ENCODE measurements at places on chromosomes 3 and 15.

DNA sequence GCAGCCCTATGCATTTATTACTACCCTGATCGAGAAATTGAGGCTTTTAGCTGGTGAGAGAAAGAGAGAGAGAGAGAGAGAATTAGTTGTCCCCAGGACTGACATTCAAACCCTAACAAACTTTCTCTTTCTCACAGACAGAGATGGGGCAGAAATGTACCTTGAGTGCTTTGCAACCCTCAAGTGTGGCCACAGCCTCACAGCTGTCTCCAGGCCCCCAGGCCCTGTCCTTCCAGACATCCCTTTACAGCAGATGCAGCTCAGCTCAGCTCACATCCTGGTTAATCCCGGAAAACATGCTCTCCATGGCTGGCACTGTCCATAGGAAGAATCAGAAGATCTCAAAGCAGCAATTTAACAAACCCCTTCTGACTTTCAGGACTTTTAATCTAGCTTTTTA lies 67.6 kb downstream of the DCLK3 start:
- no peak for DNase-seq

GRCh38 chr15:31285772-31286261 lies 40.8 kb upstream of the KLF13 start:
- DNase-seq: no peak

- no peak for DNase-seq
Measured at GRCh38 chr3:119595639-119596334, 1.9 kb upstream of the PLA1A start.

DNA sequence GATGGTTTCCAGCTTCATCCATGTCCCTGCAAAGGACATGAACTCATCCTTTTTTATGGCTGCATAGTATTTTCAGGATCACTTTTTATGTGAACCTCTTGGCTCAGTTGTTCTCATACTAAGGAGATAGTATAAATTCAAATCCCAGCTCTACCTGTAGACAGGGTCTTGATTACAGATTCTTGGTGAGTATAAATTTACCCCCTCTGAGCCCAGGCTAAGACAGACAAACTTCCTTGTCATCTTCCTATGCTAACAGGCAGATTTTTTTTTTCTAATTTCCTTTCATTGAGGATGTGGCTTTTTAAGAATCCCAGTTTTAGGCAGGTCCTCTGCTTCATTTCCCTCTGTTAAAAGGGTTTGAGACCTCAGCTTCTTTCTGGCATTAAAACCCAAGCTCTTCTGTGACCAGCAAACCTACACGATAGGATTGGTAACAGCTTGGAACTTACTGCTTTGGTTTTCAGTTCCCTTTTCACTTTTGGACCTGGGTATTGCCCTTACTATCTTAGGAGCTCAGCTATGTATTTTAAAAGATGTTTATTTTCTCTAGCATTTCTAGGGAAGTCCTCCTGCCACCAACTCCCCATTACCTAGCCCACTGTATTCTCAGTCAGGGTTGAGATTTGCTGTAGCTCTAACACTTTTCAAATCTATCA lies 72.5 kb downstream of the VPS8 start:
- no peak for DNase-seq

Measured in stimulated activated CD4-positive, alpha-beta T cell treated with anti-CD3 and anti-CD28 coated beads, Interleukin-15, amount 100 ng/mL, for 1 hour (primary cell).